ENCODE measurements at places on chromosomes 13 and 19.
A peak's percentile ranks its signal among the peaks of the same experiment; 100 is the strongest.

DNA sequence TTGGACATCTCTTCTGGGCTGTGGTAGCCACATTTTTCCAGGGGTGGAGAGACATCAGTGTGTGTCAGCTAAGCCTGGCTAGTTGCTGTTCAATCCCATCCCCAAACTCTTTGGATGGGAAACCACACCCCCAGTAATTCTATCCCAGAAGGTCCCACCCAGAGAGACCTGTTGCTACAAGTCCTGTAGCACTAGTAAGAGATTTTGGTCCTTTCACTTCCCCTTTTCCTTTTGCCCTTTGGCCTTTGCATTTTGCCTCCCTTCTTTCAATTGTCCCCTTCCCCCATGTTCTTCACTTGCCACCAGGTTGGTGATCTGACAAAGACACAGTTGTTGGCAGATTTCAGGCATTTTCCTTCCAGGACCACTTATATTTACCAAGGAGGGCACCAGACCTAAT, 3.8 kb downstream of the CBY2 start:
- no peak for DNase-seq

GRCh38 chr13:46295491-46296114, 83.9 kb downstream of the LRRC63 start:
- DNase-seq, result no peak

- no peak for DNase-seq
These were observed 851 bp downstream of the ZNF320 start for GRCh38 chr19:52896431-52897137.

DNA sequence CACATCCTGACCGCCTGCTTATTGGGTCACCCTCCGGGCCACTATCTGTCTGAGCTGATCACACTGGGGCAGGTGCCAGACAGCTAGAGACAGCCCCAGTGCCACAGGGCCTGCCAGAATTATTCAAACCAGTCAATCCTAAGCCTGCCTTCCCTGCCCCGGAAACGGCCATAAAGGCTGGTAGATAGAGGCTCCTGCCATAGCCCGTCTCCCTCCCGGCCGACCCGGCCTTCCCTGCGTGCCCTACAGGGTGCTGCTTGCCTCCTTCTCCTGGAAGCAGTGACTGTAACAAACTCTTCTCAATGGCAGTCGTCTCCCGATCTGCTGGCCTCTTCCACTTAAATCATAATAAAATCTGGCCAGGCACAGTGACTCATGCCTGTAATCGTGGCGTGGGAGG, 158.6 kb upstream of the SOX1 start:
- DNase-seq, result no peak

GRCh38 chr19:41341669-41342490, 11.8 kb downstream of the TGFB1 start:
- DNase-seq, result no peak

DNA sequence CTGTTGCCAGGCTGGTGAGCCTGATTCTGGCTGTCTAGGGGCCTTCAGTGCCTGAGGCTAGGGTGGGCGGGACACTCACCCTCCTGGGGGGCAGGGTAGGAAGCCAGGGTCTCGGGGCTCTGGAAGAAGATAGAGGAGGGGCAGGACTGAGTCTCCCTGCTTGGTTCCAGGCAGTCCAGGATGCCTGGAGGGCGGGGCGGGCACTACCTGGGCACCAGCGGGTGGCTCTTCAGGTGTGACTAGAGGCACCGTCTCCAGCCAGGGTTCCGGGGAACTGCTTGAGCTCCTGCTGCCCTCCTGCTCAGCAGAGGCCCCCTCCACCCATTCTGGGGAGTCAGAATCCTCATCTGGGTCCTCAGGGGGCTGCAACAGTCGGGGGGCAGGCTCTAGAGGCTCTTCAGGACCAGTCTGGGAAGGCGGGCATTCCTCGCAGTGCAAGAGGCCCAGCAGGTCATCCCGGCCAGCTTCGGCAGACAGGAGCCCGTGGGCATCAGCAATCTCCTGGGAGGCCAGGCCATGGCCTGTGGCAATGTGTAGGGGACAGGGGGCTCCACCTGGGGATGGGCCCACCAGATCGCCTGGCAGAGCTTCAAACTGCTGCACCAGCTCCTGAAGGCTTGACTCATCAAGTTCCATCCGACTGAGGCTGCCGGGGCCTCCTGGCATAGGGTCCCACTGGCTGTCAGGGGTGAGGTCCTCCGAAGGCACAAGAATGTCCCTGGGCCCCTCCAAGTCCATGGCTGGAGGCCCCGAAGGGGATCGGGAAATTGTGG, 1.8 kb downstream of the APBA3 start:
- no peak for DNase-seq

- DNase-seq, result peak; percentile 68
These were observed 97.1 kb upstream of the SPATA13 start for GRCh38 chr13:24063281-24063877.

DNA sequence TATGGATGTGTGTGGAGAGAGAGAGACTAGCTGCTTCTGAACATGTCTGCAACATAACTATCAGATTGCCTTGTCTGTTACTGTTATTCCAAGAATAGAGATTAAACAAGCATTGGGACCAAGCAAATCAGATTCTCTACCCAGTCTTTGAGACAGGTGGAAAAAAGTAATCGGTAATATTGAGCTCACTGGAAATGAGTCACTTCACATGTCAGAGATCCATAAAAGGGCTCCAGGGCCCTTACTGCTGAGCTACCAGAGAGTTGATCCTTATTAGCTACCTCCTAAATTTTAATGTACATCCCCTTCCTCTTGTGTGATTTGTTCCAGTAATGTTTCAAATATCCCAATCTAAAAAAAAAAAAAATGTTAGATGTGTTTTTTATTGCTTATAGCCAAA, 2118.0 kb downstream of the PCDH9 start:
- no peak for DNase-seq

- no peak for DNase-seq
These were observed 162.5 kb downstream of the OLFM4 start for GRCh38 chr13:53191091-53191490.

- DNase-seq, result no peak
These were observed 486.4 kb downstream of the TSHZ3 start for GRCh38 chr19:30862876-30863275.

- DNase-seq, result no peak
These were observed 133.5 kb downstream of the DNAJC15 start for GRCh38 chr13:43156916-43157315.

GRCh38 chr13:44293908-44294735, 79.5 kb upstream of the SERP2 start:
- no peak for DNase-seq

- DNase-seq, result no peak
These were observed 6.9 kb downstream of the ACOD1 start for GRCh38 chr13:76955193-76955592.

DNA sequence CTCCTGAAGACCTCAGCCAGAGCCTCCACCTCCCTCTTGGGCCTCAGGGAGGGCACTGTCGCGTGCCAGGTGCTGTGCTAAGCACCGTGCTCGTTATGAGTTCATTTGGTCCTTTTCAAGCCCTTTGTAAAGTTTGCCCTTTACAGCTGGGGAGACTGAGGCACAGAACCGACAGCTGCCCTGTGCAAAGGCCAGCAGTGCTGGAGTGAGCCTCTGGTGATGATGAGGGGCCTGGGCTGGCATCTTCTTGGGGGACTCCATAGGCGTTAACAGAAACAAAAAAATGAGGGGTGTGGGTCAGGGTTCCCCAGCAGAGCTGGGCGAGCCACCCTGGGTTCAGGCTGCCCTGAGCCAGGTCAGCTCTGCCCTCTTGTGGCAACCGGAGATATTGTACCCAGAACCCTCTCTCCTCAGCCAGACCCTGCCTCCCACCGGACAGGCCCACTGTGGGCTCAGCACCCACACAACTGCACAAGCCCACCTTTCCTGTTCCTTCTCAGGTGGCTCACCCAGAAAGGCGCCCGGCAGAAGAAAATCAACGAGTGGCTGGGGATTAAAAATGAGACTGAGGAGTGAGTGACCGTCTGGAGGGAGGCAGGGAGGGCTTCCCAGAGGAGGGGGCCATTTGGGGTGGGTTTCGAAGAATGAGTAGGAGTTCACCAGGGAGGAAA, 5.5 kb upstream of the IFI30 start:
- DNase-seq, result peak; percentile 7

GRCh38 chr19:42233678-42234292, 8.6 kb downstream of the GSK3A start:
- DNase-seq, result no peak

GRCh38 chr19:35693835-35694599, 10.3 kb upstream of the ZBTB32 start:
- DNase-seq, result peak; percentile 82

DNA sequence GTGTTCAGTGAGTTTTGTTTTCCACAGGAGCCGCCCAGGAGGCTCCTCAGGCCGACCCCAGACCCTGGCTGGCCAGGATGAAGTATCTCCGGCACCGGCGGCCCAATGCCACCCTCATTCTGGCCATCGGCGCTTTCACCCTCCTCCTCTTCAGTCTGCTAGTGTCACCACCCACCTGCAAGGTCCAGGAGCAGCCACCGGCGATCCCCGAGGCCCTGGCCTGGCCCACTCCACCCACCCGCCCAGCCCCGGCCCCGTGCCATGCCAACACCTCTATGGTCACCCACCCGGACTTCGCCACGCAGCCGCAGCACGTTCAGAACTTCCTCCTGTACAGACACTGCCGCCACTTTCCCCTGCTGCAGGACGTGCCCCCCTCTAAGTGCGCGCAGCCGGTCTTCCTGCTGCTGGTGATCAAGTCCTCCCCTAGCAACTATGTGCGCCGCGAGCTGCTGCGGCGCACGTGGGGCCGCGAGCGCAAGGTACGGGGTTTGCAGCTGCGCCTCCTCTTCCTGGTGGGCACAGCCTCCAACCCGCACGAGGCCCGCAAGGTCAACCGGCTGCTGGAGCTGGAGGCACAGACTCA, 12.9 kb downstream of the B3GNT3 start:
- no peak for DNase-seq

GRCh38 chr13:21556051-21556450, 47.9 kb downstream of the MICU2 start:
- DNase-seq, result no peak

- DNase-seq, result no peak
These were observed 13.5 kb upstream of the ZNF563 start for GRCh38 chr19:12346896-12347295.

DNA sequence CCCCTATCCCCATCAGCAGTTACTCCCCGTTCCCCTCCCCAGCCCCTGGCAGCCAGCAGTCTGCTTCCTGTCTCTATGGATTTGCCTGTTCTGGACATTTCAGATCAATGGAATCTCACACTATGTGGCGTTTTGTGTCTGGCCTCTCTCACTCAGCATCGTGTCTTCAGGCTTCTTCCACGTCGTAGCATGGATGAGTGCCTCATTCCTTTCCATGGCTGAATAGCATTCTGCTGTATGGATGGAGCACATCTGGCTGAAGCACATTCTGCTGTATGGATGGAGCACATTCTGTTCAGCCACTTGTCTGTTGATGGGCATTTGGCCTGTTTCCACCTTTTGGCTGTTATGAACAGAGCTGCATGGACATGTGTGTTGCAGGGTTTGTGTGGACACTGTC, 29.5 kb downstream of the CRTC1 start:
- DNase-seq, result no peak

- peak; percentile 69 for DNase-seq
These were observed 649.2 kb downstream of the DACH1 start for GRCh38 chr13:71217827-71218226.

GRCh38 chr19:27780367-27781075, 1432.4 kb downstream of the UQCRFS1 start:
- DNase-seq, result no peak

DNA sequence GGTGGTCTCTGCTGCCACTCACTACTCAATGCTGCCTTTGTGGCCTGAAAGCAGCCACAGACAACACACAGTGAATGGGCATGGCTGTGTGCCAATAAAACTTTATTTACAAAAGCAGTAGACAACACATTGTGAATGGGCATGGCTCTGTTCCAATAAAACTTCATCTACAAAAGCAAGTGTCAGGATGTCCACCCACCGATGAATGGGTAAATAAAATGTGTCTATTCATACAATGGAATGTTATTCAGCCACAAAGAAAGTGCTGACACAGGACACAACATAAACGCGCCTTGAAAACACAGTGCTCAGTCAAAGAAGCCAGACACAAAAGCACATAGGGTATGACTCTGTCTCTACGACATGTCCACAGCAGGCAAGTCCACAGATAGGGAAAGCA, 20.1 kb downstream of the ZSCAN5A start:
- DNase-seq, result peak; percentile 13

DNA sequence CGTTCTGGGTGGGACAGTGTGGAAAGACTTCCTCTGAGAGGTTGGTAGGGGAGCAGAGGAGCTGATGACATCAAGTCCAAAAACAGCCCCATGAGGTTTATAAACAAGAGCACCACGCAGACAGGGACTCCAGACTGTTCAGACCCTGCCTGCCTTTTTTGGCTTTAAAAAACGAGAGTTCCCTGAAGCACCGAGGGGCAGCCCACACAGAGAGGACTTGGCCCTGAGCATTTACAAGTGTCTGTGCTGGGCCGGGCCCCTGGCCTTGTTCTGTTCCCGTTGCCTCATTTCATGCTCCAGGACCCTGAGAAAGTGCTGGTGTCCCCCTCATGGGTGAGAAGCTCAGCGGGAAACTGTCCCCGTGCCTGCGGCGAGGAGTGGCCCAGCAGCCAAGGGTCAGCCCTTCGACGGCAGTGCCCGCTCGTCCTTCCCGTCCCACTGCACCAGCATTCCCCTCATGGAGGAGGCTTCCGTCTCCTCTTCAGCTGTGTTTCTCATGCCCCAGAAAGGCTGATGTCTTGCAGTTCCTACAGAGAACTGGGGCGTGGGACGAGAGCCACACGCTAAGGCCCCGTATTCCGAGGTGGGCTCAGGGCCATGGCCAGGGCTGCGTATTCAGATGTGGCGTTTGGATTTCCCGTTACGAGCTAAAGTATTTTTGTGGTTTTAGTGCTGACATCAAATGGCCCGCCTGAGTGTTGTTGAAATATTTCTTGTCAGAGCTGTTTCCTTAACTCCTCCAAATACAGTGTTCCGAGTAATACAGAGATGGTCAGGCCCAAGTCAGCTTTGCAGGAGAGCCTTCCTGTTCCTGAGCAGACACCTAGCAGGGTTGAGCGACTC, 93.5 kb downstream of the ATP11A start:
- no peak for DNase-seq

DNA sequence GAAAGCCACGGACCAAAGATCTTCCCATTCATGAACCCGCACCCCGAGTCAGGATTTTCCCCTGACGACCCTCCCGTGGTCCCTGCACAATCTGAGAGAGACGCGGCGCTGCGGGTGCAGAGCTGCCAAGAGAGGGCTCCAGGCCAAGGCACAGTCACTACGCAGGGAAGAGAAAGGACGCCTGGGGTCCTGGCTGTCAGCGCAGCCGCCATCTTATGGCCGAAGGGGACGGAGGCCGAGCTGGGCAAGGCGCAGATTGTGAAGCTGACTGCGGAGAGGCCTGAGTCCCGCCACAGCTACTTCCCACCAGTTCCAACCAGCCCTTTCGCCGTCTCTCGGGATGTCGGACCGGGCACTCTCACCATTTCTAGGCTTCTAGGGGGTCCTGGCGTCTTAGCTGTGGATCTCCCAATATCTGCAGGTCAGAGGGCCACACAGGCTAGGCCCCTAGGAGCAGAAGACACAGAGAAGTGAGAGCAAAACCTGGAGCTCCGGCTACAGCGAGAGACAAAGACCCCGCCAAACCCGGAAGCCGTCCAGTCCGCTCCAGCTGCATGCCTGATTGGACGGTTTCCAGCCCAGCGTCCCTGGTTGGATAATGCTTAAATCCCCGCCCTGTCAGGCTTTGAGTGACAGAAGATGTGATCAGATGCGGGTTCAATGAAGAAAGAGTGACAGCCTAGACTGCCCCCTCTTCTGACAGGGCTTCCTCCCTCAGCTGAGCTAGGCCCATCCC, at the start of gene ZNF100:
TSS of gene ZNF100 (minus strand) at position 515 of the 736 bp plus-strand sequence. CDS start at position 365, 150 bp downstream.
- peak; percentile 92 for DNase-seq
